ENCODE measurements at places on chromosomes 11 and 22.

DNA sequence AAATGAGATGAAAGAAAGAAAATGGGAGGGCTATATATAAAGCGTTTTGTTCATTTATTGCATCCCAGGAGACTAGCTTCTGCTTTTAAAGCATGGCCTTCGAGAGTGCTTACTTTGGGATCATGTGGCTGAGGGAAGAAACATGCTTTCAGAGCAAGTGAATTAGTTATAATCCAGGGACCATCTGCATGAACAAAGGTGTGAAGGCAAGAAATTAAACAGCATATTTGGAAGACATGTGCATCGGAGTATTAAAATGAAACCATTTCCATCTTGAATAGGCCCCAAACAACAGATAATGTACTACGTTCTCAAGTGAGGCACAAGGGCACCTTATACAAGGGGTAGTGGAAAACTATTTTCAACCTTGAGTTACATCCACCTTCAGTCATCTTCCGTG is 51.4 kb downstream of the ZBTB44 start:
- DNase-seq = no peak

DNA sequence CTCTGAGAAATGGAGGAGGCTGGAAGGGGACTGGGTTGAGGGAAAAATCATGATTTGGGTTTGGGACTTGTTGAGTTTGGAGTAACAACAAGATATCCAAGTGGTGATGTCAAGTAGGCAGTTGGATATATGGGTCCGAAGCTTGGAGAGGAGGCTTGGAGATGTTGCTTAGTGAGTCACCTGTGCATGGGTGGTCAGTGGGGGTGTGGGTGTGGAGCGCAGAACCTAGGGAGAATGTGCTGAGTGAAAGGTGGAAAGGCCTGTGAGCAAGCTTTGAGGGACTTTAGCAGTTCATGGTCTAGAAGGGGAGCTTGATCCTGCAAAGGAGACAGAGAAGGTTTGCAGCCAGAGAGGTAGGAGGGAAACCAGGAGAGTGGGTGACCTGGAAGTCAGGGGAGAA is 38.2 kb downstream of the PRDM11 start:
- no peak for DNase-seq

DNA sequence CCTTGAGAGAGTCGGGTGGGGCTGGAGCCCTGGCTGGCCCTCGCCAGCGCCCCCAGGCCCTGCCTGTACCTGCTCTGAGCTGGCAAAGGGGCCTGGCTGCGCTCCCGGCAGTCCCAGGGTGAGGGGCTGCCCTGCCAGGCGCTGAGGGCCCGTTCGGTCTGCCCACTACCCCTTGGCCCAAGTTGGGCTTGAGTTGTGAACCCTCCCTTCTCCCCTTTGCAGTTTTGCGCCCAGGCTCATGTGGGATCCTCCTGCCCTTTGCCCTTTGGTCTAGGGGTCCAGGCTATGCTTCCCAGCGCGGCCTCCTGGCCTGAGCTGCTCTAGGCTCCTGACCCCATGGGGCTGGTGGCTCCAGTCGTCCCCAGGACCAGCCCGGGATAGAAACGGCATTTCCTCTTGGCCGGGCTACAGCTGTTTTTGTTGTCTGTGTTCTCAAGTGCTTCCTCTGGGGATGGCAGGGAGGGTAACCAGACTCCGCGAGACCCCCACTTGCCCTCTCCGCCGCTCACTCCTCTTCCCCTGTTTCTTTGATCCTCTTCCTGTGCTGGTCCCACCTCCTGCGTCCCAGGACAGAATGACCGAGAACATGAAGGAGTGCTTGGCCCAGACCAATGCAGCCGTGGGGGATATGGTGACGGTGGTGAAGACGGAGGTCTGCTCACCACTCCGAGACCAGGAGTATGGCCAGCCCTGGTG is 34.9 kb downstream of the PRDM11 start:
- no peak for DNase-seq

DNA sequence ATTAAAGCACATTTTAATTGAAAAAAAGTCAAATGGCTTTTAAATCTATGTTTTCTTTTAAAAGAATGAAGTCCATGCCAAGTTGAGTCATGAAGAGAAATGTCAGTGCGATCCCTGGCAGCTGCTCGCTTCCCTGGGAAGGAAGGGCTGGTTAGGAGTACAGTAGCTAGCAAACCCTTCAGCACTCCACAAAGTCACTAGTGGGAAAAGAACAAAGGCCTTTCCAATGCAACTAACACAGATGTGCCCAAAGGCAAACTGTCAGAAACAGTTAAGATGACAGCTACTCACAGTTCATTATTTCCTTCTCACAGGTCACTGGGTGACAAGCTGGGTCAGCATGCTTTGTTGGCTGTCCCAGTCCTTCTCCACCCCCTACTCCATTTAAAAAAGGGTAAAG is 308.7 kb downstream of the DCDC1 start:
- no peak for DNase-seq

GRCh38 chr11:47724041-47724729 is 9.0 kb upstream of the AGBL2 start:
- no peak for DNase-seq

GRCh38 chr11:118882491-118882890 is 1.2 kb upstream of the CXCR5 start:
- DNase-seq = no peak

- no peak for DNase-seq
Observed at GRCh38 chr11:23574149-23574548, 713.9 kb upstream of the CCDC179 start.

DNA sequence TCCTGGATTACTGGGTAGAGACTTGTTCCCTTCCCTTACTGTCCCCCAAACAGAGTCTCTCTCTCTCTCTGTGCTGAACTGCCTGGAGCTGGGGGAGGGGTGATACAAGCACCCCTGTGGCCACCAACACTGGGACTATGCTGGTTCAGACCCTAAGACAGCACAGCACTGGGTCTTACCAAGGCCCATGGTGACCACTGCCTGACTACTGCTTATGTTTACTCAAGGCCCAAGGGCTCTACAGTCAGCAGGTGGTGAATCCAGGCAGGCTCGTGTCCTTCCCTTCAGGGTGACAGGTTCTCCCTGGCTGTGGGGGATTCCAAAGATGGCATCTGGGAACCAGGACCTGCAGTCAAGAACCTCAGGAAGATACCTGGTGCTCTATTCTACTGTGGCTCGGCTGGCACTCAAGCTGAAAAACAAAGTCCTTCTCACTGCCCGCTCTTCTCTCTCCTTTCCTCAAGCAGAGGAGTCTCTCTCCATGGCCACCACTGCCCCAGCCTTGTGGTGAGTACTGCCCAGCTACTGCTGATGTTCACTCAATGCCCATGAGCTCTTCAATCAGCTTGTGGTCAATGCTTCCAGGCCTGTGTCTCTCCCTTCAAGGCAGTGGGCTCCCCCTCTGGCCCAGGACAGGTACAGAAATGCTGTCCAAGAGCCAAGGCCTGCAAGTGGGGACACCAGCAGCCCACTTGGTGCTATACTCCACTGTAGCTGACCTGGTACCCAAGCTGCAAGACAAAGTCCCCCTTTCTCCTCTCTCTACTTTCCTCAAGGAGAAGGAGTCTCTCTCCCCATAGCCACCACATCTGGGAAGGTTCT is 41.8 kb upstream of the SHANK2 start:
- no peak for DNase-seq

- DNase-seq = no peak
Observed at GRCh38 chr11:116946414-116946813, 109.0 kb upstream of the APOA1 start.

- no peak for DNase-seq
Observed at GRCh38 chr11:33751878-33752277, 15.7 kb upstream of the CD59 start.

GRCh38 chr11:72004515-72005346 is 6.0 kb downstream of the IL18BP start:
- no peak for DNase-seq

GRCh38 chr11:78791254-78791653 is 216.6 kb upstream of the NARS2 start:
- no peak for DNase-seq

GRCh38 chr11:17733261-17733660 is 1.3 kb upstream of the KCNC1 start:
- no peak for DNase-seq

- DNase-seq = no peak
Observed at GRCh38 chr11:126113515-126113957, 50.9 kb upstream of the CDON start.

DNA sequence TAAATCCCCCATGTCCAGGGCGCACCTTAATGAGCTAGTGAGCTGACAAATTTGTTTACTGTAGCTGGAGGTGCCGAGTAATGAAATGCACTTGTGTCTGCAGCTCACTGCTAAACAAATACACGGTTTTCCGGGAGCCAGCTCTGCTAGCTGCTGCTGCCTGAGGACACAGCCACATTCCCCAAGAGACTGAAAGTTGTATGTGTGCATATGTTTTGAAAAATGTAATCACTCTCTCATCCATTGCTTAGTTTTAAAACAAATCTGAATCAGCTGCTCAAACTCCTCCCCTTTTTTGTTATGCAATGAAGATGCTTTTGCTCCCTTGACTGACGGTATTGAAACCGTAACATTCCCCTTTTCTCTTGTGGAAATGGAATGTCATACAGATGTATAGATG is 62.4 kb upstream of the NNMT start:
- no peak for DNase-seq

DNA sequence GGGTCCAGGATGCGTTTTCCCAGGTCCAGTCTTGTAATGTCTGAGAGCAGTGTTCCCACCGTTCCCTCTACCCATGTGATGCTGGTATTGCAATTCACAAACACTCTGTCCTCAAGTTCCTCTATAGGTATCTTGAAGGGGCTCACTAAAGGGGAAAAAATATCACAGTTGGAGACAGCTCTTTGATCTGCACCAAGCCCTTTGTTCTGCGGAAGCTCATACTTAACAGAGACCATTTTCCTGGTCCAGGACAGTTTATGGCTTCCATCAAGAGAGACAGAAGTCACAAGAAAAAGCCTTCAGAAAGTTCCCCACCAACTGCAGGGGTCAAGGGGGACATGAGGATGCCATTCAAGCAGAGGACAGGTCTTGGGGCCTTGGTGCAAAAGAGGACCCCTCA is 2.1 kb downstream of the CD3D start:
- no peak for DNase-seq

- DNase-seq = no peak
Observed at GRCh38 chr11:10646005-10646404, 47.5 kb downstream of the IRAG1 start.

GRCh38 chr11:45809456-45810395 is 4.8 kb downstream of the SLC35C1 start:
- no peak for DNase-seq

DNA sequence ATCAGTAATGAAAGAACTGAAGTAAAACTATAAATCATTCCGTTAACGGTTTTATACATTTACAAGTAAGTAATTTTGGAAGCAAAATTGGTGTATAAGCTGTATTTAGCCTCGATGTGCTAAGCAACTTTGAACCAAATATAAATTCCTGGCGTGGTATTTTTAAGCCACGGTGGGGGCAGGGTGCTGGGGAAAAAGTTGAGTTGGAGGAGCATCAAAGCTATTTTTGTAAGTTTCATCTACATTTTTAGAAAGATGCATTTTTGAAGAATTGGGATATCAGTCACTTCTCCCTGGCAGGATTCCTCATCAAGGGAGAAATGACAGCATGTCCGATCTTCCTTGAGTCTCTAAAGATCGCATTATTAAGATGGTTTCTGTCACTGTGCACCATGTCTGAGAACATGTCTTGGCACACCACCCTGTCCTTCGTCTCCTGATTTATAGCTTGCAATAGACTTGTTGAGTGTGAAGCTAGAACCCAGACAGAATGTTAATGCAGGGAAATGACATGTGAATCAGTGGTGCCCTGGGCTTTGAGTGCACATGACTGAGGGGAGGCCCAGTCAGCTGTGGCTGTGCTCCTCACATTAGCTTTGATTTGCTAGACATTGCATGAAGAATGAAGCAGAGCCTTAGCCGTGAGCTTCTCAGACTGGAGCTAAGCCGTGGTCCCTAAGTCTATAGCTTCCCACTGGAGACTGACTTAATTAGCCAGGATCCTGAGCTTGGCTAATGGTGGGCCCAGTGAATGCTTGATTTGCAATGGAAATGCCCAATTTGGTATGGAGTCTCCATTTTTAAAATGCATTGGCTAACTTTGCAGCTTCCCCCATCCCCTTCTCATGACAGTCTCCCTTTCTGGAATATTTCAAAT is 127.0 kb downstream of the COMMD9 start:
- no peak for DNase-seq

- no peak for DNase-seq
Observed at GRCh38 chr11:67484847-67485311, 2.1 kb downstream of the AIP start.

GRCh38 chr11:123137431-123138224 is 57.4 kb downstream of the CLMP start:
- DNase-seq = no peak

DNA sequence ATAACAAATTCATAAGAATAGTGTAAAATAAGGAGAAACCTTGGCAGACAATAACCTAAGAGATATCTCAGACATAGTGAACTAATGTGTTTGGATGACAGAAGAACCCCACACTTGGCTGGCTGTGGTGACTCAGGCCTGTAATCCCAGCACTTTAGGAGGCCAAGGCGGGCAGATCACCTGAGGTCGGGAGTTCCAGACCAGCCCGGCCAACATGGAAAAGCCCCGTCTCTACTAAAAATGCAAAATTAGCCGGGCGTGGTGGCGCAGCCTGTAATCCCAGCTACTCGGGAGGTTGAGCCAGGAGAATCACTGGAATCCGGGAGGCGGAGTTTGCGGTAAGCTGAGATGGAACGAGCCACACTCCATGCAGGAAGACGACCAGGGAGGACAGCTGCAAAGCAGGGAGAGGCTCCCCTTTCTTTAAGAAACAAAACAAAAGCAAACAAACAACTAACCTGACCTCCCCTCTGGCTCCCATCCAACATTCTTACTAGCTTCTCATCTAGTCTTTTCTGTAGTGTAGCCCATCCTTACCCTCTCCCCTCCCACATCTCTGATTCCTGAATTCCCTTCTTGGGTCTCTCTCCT is 84.2 kb downstream of the ZNF280B start:
- DNase-seq = no peak

- DNase-seq = no peak
Observed at GRCh38 chr11:70204466-70204799, 1.3 kb downstream of the FADD start.

- DNase-seq = no peak
Observed at GRCh38 chr11:128948583-128948982, 5.9 kb upstream of the TP53AIP1 start.

Data from caudate nucleus (tissue), 63 donors.